ENCODE measurements at places on chromosomes 3 and 15.

DNA sequence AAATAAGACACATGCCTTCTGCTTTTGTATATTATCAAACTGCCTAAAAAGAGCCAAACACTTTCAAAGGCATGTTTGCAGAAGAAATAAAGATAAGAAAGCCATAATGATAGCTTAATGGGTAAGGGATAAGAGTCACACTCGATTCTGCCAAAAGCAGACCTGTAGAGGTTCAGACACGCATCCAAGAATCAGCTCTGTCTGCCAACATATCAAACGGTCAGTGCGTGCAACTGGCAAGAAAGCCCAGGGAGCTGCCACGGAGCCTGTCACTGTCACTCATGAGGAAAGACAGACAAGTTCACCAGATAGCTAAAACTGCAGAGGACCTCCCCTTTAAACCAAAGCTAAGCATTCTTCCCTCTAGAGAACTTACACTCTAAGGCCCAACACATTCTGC is 23.2 kb downstream of the DCP1A start:
- no peak for DNase-seq

DNA sequence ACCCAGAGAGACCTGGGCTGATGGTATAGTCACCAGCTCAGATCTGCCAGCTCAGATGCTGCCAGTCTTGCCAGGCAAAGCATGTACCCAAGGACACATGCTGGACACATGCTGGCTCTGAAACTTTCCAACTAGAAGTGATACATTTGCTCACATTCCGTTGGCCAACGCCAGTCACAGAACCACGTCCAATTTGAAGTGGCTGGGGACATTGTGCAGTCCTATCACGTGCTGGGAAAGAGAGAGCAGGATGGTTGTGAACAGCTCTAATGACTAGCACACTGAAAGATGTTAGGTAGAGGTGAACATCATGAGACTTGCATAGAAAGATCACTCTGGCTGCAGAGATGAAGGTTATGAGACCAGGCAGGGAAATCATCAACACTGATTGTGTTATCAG is 308.5 kb upstream of the ROPN1 start:
- no peak for DNase-seq

GRCh38 chr15:75145027-75145841 is 56.4 kb upstream of the C15orf39 start:
- no peak for DNase-seq

DNA sequence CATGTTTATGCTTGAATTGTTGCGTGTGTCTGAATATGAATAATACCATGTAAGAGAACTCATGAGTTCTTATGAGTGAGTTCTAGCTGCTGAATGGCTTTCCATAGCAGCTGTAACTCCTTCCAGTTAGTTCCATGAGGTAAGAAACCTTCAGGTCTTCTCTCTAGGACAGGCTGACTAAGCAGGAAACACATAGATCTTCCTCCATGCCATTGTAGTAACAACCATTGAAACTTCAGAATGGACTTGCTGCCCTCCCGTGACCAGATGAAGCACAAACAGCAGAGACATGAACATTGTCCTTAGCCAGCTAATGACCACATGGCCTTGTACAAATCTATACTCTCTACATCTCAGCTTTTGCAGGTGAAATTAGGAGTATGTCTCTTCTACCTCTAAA is 200.0 kb downstream of the ZNF385D start:
- DNase-seq = no peak

GRCh38 chr3:129226374-129226773 is 23.0 kb upstream of the COPG1 start:
- no peak for DNase-seq

DNA sequence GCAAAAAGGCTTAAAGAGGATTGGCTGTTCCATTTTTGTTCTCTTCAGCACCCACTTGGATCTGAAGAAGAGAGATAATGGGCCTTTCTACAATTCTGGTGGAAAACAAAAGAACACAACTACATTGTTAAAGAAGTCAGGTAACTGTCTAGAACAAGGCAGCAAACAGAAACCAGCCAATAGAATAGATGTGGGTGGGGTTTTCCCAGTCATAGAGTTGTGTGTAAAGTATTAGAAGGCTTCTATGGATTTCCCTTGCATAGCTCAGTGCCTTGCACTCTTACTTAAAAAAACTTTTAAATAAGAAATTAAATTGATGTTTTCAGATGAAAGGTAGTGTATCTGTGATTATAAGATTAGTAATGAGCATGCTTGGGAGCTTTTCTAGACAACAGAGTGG is 462.7 kb upstream of the ATP11B start:
- DNase-seq = no peak

DNA sequence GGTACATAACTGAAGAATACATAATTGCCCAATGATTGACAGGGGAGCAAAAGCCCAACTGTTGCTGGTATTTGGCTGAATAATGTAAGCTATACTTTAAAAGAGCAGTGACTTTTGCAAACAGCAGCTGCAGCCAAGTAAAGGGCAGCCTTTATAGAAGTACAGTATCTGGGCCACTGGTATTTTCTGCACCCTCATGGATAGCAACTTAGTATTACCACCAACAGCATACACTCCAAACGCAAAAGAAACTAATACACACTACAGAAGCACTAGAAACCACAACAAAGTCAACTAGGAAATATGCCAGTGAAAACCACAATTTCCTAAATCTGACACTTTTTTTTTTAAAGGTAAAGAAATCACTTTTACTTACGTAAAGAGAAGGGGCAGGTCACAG is 206.1 kb downstream of the TIGIT start:
- no peak for DNase-seq

- no peak for DNase-seq
These were observed 49.9 kb downstream of the CASR start for GRCh38 chr3:122233101-122233952.

- DNase-seq = no peak
These were observed 100.3 kb downstream of the FRMD5 start for GRCh38 chr15:44094781-44095180.

DNA sequence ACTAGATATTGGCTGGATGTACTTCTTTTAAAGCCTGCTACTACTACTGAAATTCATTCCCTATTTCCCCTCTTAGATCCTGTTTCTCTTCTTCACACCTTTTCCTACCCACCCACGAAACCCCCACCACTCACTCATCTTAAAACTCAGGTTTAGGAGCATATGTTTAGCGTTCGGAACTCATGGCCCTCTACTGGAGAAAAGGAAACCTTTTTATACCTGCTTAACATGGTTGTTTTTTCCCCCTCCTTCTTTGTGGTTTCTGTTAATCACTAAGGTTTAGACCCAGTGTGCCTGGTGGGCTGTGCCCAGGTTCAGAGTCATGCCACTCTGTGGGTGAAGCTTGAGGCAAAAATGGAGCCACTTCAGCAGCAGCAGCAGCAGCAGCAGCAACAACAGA is 2.6 kb downstream of the ARID3B start:
- DNase-seq = no peak

DNA sequence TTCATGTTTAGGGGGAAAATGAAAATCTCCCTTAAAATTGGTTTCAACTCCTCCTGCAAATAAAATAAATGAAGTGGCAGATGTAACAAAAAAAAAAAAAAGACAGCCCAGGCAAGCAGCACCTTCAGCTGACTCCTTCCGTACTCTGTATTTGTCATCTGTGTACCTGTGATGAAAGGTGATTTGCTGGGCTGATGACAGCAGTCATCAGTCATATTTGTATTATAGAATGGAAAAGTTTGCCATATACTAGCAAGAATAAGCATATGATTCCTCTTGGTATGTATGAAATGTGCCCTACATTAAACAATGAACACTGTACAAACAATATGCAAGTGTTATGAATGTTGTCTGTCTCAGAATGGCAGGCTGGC is 44.1 kb upstream of the WWTR1 start:
- no peak for DNase-seq

DNA sequence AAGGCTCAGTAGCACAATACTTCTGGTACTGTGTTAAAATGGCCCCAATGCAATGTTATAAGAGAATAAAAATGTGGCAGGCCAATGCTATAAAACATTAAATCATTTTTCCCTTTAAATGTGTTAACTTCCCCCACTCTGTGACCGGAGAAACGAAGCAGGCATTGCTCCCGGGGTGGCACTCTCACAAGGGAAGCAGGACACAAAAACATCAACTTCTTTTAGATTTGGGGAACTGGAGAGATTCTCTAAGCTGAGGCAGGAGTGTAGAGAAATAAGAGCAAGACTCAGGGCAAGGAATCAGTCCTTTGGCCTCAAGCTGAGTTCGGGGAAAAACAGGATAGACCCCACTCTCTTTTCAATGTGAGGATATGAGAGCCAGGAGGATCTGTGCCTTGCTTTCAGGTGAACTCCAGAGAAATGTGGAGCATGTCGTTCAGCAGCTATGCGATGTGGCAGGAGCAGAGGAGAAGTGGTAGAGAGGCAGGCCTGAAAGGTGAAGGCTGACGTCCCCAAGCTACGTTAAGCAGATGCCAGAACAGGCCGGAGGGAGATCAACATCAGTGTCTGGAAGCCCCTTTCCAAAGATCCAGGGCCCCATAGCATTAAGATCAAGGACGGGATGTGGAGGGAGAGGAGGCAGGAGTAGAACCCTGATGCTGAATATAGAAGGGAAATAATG is 160.2 kb downstream of the PLD1 start:
- no peak for DNase-seq

DNA sequence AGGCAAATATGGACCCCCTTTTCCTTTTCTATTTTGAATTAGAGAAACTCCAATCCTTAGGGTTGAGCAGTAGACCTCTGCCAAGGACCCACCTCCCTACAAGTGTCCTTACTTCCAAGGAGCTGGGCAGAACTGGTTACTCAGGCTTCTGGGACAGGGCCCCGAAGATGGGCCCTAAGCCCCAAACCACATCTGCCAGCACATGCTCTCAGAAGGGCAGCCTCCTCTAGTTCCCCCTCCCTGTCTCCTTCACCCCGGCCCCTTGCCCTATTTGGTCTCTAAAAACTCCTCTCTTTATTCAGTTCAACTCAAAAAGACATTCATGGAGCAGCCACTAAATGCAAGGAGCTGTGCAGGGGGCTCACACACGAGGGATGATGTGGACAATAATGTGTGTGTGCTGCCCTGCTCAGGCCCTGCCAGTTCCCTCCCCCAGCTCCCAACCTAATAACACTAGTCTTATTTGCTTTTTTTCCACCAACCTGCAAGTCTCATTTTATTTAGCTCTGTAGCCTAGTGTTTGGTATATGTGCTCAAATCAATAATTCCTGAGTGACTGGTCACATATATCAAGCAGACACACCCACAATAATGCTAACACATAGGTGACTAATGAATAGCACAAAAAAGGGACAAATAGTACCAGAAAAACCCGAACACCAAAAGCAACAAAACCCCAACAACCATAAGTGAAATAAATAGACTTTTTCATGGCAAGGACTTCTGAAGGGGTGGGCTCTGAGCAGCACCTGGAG is 12.2 kb downstream of the ZDHHC3 start:
- no peak for DNase-seq

DNA sequence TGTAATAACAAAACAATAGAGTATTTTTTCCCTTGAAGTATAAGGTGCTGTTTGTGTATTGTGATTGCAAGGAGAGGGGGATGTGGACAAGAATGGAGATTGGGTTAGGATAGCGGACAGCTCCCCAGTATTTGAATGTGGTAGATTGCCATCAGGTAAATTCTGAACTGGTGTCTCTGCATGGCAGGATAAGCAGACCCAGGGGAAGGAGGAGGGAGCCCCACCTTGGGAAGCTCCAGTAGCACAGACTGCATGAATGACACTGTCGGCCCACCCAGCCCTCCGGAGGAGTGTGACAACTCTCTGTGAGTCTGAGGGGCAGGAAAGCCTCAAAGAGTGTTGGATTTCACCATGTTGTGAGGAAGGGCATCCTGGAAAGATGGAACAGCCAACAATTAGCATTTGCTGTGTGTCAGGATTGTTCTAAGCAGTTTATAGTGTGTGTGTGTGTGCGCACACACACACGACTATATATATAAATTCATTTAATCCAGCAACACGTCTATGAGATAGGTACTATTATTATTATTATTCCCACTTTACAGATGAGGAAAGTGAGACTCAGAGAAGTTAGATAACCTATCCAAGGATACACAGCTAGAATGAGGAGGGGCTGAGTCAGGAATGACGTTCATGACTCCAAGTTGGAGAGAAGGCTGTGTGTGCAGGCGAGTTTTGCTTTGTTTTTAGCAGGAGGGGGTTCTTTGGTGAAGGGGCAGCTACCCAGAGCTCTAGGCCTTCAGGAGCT is 63.4 kb upstream of the LCTL start:
- no peak for DNase-seq
